ENCODE measurements at places on chromosomes 5 and 9. TPM values are rescaled to one million over a fixed set of nuclear protein-coding genes. Genes with fewer than 3 reads are reported as not detected.

OTULINL gene
- total RNA-seq, result 15.6 TPM

GRCh38 chr9:136169495-136169894 is 35.4 kb downstream of the LHX3 start:
- no peak for DNase-seq

GRM6 gene
- total RNA-seq, result not detected

DNA sequence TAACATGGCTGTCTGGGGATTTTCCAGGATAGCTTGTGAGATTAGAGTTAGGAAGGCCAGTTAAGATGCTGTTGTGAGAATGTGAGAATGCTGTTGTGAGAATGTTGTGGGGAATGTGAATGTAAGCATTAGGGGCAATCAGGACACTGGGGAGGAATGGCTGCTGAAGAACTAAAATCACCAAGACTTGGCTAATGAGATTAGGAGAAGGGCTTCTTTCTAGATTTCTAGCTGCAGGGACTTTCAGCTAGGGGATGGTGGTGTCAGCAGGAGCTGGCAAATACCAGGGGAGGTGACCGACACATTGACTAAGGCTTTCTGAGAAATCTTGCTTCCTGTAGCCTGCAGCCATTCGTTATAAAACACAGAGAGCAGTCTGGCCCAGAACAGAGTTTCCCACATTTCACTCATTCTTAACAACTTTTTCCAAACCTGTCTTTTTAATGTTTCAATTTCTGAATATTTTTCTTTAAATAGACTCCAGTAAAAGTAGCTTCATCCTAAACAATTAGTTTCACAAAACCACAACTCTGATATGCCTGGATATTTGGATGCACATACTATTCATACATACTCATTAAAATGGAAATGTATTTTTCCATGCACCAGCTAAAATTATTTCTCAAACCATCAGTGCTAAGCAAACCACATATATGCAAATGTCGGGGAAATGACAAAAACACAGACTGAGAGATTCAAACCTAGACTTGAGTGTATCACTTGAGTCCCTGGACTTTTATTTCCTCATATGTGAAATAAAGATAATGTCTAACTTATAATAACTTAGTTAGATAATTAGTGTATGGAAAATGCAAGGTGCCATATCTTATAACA is 89.3 kb upstream of the TNC start:
- no peak for DNase-seq

PCDH1 gene
- 36.4 TPM for total RNA-seq

- DNase-seq, result no peak
Measured at GRCh38 chr9:13430368-13431221, 151.1 kb upstream of the MPDZ start.

GRCh38 chr9:35162605-35163315 is 951 bp downstream of the UNC13B start:
- DNase-seq, result no peak

DNA sequence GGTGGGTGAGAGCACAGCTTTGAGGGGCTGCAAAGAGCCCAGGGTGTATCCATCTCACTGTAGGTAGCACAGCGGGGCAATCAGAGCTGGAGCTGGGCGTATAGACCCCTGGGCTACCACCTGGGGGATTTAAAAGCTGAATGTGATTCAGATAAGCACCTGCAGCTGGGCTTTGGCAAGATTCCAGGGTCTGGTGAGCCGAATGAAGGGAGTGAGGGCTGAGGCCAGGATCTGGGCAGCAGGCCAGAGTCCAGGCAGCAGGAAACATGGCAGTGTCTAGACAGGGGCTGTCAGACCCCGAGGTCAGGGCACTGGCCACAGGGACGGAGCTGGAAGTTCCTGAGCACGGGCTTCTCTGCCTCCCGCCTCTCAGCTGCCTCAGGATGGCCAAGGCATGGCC is 8.7 kb downstream of the ASS1 start:
- DNase-seq, result no peak

GRCh38 chr5:160280384-160281095 is 31.8 kb downstream of the CCNJL start:
- DNase-seq, result no peak

IDNK gene
- 7.8 TPM for total RNA-seq

GPR150 gene
- total RNA-seq, result 0.49 TPM

DNA sequence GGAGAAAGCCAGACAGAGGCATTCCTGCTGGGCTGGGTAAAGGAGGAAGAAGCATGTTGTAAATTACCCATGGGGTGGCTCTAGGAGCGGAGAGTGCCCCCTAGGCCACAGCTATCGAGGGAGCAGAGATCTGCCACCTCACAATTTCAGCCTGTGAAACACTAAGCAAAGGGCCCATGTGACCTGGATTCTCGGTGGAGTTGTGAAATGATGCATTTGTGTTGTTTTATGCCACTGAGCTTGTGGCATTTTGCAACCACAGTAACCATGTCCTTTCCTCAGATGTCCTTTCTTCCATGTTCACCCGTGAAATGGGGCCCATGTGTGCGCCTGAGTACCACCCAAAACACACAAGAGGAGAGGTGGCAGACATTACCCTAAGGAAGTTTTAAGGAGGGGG is 159.3 kb downstream of the SYK start:
- DNase-seq, result no peak

- no peak for DNase-seq
Measured at GRCh38 chr5:173659423-173659822, 43.0 kb upstream of the BOD1 start.

BAAT gene
- not detected for total RNA-seq

GABRB2 gene
- total RNA-seq, result 0.13 TPM

LECT2 gene
- total RNA-seq, result not detected

NHP2 gene
- total RNA-seq, result 65.0 TPM

DNA sequence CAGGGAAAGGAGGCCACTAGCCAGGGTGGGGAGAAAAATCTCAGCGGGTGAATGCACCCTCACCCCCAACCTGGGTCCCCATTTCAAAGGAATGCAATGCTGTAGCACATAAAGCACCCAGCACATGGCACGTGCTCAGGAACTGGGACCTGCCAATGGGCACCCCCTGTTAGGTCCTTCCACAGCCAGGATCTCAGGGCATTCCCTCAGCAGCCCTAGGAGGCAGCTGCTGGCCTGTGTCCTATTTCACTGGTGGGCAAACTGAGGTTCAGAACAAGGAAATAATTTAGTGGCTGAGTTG is 8.8 kb downstream of the DNM1 start:
- DNase-seq, result no peak

GRCh38 chr9:83410701-83411100 is 127.5 kb downstream of the FRMD3 start:
- no peak for DNase-seq

DNA sequence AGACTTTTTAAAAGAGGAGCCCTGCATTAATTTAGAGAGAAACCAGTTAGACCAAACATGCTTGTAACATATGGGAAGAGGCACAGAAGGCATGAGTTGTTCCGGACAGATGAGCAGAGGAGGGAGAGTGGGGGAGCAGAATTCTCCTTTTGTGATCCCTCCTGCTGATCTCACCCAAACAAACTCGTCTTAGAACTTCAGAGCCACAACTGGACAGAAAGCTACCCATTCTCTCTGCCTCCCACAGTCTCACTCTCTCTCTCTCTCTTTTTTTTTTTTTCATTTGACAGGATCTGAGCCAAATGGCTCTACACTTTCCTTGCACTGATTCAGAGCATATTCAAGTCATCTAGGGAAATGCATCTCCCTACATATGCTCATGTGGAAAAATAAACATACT is 196.0 kb upstream of the PAPPA start:
- no peak for DNase-seq

- no peak for DNase-seq
Measured at GRCh38 chr5:139210585-139210984, 12.4 kb upstream of the SIL1 start.

GRCh38 chr5:179484201-179484600 is 66.2 kb upstream of the RUFY1 start:
- DNase-seq, result no peak

GRCh38 chr9:113648048-113648447 is 184.5 kb downstream of the RGS3 start:
- peak; percentile 32 for DNase-seq

Data from sciatic nerve (tissue), 2 donors.